Right lung (tissue), 10 donors: ENCODE measurements at places on chromosomes 5 and 9.

DNA sequence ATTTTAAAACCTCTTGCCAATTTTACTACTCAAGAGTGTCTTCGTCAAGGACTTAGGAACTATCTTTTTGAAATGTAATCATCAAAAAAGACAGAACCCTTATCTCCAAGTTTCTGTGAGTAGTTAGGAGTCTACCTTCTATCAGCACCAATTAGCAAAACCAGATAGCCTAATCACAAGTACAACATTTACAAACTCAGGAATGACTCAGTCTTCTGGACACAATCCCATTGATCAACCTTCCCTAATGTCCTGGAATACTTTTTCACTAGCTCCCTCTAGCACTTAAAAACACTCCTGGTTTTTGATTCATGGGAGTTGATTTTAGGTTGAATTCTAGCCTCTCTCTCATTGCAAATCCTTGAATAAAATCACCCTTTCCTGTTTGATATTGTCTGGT is 680.7 kb downstream of the PRR16 start:
- DNase-seq = no peak

DNA sequence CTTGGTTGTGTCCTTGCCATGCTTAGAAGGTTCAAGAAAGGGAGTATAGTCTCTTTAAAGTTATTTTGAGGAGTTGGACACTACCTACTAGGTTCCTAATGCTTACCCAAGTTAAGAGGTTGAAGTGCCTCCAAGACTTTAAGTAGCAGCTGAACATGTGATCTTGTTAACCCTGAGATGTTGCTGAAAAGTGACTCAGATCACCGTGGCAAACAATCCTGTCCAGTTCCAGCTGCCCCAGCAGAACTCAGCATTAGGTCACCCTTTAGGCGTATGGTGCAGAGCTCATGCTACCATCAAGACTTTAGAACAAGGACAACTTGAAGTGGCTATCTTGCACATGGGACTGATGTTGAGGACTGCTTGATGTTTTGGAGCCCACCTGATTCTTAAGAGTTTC is 22.5 kb downstream of the ZNF462 start:
- DNase-seq = no peak

DNA sequence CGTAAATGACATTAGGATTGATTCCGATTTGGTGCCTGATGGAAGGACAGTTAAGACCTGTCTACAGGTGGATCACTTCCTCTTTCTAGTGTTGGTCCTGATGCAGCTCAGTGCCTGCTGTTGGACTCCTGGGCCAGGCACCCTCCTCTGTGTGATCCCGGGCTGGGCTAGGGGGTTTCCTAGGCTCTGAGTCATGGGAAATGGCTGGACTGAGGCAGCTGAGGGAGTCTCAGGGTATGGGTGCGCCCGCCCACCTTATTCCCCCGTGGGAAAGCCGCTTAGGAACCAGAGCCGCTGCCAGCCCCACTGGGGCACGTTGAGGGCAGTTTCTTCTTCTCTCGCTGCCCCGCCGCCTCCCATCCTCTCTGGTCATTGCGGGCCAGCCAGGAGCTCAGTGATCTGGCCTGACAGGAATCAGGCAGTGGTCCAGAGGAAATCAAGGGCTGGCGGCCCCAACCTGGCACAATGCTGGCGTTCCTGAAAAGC is 12.9 kb downstream of the TCF7 start:
- DNase-seq = no peak

DNA sequence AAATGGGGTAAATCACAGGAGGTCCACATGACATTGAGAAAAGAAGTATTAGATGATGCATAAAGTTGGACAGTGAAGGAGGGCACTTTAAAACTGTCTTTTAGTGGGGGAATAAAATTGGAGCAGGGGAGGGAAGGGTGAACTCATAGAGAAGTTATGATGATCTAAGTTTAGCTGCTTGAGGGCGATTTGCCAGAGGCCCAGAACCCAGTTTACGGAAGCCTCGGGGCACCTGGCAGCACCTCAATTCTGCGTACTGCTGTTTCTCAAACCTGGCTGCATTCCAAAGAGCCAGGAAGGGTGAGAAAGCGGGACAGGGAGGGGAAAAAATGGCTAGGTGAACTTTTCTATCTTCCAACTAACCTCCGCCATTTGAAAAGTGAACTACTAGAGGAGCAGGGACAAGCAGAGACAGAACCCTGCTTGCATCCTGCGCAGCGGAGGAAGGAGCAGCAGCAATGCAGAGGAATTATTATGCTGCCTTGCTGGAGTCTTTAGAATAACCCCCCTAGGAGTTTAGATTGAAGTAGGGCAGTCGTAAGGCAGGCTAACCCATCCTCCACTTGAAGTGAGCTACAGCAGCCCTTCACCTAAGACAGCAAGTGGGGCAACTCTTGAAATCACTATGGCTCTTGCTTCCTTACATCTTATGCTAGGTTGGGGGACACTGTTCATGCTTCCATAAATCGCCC is 316.8 kb downstream of the BRINP1 start:
- no peak for DNase-seq

GRCh38 chr5:136734628-136735027 is 369.3 kb upstream of the TRPC7 start:
- DNase-seq = no peak

- DNase-seq = no peak
Measured at GRCh38 chr5:67636091-67636490, 439.5 kb upstream of the CD180 start.

DNA sequence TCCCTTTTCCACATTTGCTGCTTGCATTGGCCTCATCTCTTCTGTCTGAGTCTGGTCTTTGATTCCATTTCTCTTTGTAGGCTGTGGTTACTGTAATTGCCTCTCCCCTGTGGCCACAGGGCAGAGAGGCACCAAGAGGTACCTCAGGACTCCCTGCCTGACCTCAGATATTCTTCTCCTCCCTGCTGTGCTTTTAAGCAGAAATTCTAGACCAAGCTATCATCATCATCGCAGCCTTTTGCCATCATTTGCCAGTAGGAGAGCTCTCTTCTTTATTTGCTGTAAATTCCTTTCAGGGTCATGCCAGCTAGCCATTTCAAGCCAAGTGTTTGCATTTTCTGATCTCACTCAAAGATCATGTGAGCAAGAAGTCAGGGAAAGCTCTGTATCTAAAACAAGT is 369.6 kb downstream of the ICE1 start:
- DNase-seq = no peak

- DNase-seq = no peak
Measured at GRCh38 chr5:127941646-127942045, 141.9 kb upstream of the SLC12A2 start.

- DNase-seq = no peak
Measured at GRCh38 chr5:160262151-160263074, 33.1 kb downstream of the FABP6 start.

GRCh38 chr5:40603378-40603777 is 76.3 kb upstream of the PTGER4 start:
- DNase-seq = no peak

- DNase-seq = no peak
Measured at GRCh38 chr9:17322882-17323864, 188.3 kb downstream of the CNTLN start.

DNA sequence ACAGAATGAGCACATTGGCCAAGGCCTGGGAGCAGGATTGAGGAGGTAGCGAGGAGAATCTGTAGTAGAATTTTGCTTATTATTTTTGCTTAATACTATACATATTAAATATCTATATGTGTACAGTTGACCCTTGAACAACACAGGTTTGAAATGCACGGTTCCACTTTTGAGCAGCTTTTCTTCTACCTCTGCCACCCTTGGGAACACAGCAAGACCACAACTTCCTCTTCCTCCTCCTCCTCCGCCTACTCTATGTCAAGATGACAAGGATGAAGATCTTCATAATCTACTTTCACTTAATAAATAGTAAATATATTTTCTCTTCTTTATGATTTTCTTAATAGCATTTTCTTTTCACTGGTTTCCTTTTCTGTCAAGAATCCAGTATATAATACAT is 541.4 kb downstream of the KCTD16 start:
- no peak for DNase-seq

- DNase-seq = no peak
Measured at GRCh38 chr9:135065151-135065550, 22.3 kb upstream of the OLFM1 start.

DNA sequence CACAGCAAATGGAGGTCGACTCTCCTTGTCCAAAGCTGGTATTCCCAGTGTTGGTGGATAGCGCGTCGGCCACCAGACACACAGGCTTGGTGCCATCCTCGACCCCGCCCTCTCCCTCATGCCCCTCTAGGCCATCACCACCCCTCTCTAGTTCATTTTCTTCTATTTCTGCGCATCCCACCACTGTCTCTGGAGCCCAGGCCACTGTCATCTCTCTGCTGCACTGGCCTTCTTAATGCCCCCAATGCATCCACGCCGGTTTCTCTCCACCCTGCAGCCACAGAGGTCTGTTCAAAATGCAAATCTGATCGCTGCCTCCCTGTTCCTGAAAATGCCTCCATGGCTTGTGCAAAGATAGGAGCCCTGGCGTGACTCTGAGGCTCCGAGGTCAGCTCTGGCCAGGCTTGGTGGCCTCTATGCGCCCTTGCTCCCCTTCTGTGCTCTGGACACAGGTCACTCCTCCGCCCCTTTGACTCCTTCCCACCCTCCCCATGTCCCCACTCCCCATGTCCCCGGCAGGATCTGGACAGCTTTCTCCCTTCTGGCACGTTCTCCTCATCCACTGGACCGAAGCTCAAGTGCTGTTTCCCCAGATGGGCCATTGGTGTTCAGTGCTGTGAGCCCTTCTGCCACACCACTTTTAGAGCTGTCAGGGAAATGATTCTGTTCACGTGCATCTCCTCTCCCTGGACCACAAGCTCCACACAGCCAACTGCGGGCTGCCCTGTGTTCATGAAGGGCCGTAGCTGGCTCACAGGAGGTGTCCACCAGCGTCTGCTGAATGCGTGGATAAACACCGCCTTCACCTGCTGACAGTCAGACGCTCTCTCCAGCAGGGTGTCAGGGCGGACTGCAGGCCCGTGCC is 59.5 kb upstream of the RNF130 start:
- DNase-seq = no peak

DNA sequence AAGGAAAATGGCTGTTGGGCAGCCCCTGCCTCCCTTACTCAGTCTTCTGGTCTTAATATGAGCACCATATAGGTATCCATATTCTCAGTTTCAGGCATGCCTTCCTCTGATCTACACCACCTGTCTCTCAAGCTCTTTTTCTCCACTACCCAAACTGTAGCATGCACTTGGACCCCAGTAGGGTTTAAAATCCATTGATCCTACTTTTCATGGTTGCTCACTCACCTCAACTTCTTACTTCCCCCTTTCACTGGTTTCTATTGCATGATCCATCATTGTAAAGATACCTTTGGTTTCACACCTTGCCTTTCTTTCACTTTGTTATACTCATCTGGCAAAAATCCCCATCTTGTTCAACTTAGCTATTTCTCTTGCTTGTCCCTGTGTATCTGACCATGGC is 159.4 kb downstream of the KDM4C start:
- DNase-seq = no peak

DNA sequence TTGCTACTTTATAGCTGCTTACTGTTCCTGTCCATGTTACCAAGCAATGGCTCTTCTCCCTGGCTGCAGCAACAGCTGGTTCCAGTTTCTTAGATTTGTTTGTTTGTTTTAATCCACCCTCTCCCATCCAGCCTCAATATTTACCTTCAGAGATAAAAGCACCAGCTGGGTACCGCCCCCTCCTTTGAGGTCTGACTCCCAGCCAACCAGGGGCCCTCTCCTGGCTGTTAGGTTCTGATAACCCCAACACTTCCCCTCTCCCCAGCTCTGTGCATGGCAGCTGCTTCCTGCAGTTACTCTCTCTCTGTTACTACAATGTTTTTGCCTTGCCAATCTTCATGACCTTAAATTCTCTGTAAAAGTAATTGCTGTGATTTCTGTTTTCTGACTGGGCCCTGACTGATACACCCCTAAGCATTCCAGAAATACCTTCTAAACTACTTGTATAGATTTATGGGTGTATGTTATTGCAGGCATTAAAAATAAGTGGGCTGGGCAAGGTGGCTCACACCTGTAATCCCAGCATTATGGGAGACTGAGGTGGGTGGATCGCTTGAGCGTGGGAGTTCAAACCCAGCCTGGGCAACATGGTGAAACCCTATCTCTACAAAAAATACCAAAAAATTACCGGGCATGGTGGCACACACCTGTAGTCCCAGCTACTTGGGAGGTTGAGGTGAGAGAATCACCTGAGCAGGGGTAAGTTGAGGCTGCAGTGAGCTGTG is 2.6 kb upstream of the GCNT1 start:
- peak; percentile 31 for DNase-seq

DNA sequence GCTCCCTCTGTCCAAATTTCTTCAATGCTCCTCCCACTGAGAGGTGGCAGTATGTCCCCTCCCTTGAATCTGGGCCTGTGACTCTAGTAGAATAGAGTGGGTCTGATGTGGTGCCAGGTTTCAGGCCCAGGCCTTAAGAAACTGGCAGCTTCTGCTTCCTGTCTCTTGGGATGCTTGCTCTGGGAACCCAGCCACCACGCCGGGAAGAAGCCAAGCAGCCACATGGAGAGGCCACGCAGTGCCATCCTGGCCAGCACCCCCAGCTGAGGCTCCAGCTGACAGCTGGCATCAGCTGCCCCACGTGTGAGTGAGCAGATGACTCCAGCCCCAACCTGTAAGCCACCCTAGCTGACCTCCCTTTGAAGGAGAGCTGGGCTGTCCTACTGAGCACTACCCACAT is 7.3 kb upstream of the TSPAN17 start:
- no peak for DNase-seq

DNA sequence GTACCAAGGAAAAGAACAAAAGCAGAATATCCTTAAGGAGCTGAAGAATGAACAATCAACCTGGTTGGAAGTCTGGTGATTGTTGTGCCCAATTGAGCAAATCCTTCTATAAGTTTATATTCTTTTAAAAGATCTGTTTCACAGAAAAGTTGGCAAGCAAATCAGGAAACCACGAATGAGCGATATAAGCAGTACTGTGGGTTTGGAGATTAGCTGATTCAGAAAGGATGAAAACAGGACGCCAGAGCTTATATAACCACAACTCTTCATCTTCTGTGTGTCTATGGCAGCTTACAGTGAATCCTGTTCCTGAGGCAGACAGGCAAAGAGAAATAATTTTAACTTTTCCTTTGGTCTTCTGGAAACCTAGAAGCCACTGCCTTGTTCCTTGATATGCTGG is 61.7 kb downstream of the SLC38A9 start:
- DNase-seq = no peak

DNA sequence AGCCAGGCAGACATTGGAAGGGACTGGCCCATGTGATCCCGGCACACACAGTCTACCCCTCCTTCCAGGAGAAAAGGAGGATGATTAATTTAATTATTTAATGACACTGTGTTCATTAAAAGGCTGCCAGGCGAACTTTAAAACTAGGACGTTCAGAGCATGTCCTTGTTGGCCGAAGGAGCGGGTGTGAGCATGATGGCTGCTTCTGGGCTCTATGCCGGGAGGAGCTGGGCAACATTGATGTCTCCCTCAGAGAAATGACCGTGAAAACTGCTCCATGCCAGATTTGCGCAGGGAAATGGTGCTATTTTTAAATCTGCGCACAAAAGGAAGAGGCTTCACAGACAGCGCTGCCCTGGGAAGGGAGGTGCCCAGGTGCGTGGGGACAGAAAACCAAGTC is 284.9 kb upstream of the IRX4 start:
- DNase-seq = no peak

DNA sequence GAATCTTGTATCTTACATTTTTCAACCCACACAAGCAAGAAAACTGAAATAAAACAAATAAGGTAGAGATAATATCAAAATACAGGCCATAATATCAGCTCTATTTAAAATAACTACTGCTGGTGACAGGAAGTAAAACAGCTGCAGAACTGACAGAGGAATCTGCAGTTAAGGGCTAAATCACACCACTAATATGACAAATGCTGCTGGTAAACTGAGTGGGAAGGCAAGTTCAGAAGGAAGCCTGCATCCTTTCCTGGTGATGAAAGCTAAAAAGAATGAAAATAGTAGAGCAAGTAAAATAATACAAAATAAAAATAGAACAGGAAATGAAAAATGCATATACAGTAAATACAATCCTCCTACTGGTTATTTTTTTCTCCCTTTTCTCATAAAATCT is 1293.7 kb upstream of the C9orf72 start:
- DNase-seq = no peak
